Hematopoietic multipotent progenitor cell treated with erythropoietin and hydrocortisone succinate and interleukin-3 and kit ligand, for 15 days (in vitro differentiated cells): ENCODE measurements at places on chromosomes 6 and 20.

GRCh38 chr20:50308513-50309279 is 118.1 kb downstream of the CEBPB start:
- DNase-seq = no peak

DNA sequence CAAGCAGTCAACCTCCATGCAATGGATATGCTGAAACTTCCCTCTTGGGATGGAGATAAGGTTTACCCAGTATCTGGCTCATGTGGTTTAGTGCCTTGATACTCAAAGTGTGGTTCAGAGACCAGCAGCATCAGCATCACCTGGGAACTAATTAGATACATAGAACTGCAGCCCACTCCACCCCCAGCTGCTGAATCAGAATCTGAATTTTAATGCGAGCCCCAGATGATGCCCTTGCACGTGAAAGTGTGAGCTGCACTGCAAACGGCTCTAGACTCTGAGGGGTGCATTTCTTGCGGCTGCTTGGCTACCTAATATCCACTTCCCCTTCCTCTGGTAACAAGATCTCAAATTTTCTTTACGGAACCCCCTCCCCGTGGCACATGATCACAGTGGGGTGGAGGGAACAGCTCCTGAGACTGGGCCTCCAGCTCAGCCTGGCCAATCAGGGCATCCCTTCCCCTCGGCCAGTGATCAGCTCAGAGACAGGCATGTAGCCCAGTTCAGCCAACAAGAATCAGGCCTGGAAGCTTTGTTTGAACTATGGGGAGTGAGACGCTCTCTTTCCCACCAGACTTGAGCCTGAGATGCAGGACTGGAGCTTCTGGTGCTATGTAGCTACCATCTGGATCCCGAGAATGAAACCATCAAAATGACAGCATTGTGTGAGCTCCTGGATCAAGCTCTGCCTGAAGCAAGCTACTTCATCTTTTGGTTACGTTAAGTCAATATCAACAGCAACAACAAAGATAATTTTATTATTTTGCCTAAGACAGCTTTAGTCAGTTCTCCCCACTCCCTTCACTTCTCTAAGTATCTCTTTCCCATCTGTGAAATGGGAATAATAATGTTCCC is 12.8 kb downstream of the KCNK15 start:
- no peak for DNase-seq

DNA sequence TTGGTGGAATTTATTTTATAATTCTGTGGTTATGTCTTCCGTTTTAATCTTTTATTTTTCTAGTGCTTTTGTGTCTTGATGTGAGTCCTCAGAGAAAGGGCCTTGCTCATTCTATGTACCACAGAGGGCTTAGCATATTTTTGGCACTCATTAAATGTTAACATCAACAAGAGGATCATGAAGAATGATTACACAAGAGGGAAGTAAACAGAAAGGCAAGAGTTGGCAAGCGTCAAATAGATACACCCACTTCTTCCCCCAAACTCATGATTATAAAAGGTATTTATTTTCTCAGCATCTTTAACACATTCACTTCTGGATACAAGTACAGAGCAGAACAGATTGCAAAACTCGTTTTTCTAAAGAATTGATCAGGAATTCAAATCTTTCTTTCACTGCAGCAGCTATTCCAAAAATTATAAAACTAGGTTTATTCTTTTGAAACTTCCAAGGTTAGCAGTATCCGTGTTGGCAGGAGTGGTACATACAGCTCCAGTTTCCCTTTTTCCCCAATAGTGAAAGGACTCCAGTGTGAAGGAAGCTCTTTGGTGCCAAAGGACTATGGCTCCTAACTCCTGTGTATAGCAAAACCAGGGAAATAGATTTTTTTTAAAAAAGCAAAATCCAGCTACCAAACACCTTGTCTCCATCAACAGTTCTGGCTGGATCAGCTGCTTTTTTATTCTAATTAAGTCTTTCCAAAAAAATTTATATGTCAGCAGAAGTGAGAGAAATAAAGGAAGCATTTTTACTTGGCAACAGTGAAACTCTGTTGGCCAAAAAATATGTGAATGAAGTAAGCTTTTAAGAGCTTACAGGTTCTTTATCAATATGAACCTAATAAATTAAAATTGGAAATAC is 221.9 kb downstream of the ADGRG6 start:
- DNase-seq = no peak

GRCh38 chr6:107614828-107615227 is 124.9 kb downstream of the SOBP start:
- DNase-seq = no peak

- peak; percentile 21 for DNase-seq
Measured at GRCh38 chr6:43927532-43928210, 157.7 kb downstream of the VEGFA start.

DNA sequence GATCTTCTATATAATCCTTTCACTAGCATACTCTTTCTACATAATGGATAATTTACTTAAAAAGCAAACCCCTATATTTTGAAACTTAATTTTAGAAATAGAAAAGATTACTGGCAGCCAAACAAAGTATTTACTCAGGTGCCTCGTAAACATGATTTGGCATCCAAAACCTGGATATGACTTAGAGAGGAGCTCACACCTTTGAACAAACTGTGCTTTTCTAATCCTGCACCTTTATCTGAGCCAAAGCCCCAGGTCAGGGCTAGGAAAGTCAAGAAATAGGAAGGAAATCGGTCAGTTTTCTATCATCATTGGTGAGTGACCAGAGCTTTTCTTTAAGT is 170.9 kb downstream of the PHF3 start:
- no peak for DNase-seq

- no peak for DNase-seq
Measured at GRCh38 chr6:107246972-107247615, 131.8 kb upstream of the BEND3 start.

- no peak for DNase-seq
Measured at GRCh38 chr6:87122477-87122876, 27.6 kb upstream of the CGA start.

DNA sequence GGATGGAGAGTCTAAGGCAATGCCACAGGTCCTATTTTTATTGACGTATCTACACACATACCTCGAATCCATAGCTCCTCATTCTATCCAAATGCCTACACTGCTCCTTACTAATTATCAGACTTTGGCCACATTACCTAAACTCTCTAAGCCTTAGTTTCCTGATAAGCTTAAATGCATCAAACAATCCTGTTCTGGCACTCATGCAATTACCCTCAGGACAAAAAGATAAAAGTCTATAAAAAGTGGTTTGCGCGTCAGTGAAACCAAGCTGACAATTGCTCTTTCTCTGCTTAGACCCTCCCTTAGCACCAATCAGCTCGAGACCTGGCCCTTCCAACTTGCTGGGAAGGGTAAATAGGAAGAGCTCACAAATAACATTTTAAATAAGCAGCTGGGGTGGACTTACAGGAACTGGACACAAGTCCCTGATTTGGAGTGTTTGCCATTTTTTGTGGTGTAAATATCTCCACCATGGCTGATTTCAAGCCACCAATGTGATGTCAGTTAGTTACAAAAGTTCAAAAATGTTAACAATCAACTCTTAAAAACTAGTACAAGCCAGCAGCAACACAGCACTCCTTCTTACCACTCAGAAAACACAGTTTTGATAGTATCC is 7.2 kb upstream of the PLEKHG1 start:
- no peak for DNase-seq
